Activated T-cell treated with anti-CD3 and anti-CD28 coated beads for 4 hours (primary cell): ENCODE measurements at places on chromosomes 12 and 14.

- no peak for DNase-seq
Observed at GRCh38 chr12:51505360-51506105, 80.9 kb downstream of the SLC4A8 start.

GRCh38 chr12:109736552-109737108 is 23.0 kb downstream of the FAM222A start:
- DNase-seq = no peak

GRCh38 chr12:128789356-128789929 is 34.3 kb downstream of the SLC15A4 start:
- no peak for DNase-seq

GRCh38 chr12:28941248-28941647 is 207.8 kb upstream of the FAR2 start:
- DNase-seq = no peak

GRCh38 chr14:34018564-34019244 is 67.8 kb upstream of the EGLN3 start:
- no peak for DNase-seq

- DNase-seq = no peak
Observed at GRCh38 chr14:29282169-29282568, 515.6 kb downstream of the FOXG1 start.

- DNase-seq = no peak
Observed at GRCh38 chr14:65168840-65169239, 66.5 kb upstream of the MAX start.

DNA sequence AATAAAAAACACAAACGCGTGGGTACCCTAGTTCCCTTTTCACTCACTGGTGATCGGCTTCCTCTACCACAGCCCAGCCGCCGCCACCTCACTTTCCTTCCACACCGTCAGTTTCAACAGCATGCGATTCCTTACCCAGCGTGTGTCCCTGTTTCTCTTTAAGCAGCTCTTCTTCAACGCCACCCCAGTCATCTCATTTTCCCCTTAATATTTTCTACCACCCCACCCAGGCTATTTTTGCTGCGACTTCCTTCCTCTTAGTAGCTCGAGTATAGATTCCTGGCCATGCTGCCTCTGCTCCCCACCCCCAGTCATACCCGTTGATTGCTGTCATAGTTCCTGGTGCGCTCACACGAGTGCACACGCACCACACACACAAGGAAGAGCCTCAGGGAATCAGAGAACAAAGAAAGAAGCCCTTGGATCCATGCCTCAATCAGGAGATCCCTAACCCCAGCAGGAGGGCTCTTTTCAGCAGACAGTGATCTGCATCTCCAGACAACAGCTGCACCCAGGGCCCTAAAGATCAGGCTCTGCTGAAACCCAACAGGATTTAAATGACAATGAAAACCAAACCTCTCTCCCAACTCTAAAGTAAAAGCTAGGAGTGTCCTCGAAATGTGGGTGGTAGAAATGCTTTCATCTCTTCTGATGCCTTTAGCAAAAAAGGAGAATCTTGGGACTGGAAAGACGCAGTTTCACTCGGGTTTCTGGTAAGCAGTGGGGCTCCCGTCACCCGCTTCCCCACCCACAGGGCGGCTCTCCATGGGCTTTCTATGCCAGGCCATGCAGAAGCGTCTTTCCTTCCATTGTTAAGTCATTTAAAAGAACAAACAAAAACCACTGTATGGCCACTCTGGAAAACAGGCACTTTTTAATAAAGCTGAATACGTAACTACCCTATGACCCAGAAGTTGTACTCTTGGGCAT is 23.8 kb downstream of the VPS37B start:
- peak; percentile 24 for DNase-seq

DNA sequence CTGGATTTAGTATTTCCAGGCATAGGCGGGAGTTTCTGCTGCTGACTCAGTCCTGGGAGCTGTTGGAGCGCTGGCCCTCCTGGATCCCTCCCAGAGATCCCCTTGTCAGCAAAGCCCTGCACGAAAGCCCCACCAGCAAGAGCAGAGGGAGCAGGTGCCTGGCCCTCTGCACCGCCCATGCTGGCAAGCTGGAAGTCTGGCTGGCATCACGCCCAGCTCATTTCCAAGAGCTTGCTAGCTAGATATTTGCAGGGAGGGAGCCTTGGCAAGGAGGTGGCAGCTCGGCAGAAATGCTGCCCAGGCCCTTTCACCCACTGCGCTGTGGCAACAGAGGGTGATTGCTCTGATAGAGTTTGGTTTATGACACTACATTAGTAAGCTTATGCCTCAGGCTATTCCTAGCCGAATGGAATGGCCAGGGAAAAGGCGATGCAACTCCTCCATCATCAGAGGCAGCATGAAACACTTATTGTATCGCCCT is 193.9 kb downstream of the EMP1 start:
- DNase-seq = no peak

DNA sequence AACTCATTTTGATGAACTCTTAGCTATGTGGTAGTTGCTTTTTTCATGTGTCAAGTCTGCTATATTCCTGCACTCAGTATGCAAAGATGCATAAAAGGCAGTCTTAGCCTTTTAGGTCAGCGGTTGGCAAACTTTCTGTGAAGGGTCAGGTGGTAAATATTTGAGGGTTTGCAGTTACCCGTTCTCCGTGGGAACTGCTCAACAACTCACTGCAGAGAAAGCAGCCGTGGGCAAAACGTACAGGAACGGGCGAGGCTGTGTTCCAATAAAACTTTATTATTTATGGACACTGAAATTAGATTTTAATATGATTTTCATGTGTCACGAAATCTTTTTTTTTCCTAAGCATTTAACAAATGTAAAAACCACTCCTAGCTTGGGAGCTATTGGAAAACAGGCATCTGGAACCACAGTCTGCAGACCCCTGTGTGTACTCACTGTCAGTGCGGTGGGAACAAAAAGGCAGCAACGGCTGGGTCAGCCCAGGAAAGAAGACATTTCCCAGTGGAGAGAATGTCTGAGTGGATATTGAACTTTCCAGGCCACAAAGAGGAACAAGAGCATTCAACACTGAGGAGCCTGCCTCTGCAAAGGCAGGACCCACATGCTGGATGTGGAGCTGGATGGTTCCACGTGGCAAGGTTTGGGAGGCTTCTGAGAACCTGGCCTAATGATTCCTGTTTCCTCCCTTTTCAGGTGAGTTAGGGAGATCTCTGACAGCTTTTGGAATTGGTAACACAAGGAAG is 3.5 kb upstream of the ACACB start:
- DNase-seq = no peak

GRCh38 chr12:59890896-59891579 is 295.2 kb downstream of the SLC16A7 start:
- no peak for DNase-seq

DNA sequence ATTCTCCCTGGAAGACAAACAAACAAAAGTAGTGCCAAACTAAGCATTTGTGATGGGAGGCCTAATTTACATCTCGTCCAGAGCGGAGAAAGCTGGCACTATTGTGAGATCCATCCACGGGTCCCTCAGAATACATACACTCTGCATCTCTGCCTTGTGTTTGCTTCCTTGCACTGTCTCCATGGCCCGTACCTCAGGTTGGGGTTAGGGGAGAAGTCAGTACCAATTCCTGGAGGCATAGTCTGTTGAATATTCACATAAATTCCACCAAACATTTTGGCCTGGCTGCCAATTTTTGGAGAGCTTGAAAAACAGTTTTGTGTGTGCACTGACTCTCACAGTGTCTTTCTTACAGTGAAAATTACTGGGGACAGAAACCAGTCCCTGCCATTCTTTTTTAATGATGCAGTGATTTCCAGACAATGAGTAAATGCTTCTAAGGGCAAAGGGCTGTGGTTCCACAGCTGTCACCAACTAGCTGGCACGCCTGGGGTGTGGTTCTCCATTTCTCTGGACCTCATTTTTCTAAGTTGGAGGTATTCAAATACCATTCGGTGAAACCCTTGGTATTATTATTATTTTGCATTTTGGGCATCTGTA is 119.7 kb upstream of the HIF1A start:
- DNase-seq = no peak

DNA sequence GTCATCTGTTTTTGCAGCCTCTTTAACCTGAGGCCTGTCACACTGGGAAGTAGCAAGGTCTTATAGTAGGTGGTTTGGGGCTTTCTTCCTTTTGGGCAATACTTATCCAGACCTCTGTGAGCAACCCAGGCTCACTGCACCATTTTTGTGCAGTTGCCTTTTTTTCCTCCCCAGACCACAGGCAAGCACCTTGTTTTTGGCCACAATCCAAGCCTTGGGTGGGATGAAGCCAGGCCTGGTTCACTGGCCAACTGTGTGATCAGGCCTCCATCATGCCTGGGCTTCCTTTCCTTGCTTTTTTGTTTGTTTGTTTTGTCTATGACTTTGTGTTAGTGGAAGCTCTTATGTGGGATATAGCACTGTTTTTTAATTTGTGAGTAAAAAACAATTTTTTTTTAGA is 71.7 kb downstream of the DNAH10 start:
- DNase-seq = no peak

DNA sequence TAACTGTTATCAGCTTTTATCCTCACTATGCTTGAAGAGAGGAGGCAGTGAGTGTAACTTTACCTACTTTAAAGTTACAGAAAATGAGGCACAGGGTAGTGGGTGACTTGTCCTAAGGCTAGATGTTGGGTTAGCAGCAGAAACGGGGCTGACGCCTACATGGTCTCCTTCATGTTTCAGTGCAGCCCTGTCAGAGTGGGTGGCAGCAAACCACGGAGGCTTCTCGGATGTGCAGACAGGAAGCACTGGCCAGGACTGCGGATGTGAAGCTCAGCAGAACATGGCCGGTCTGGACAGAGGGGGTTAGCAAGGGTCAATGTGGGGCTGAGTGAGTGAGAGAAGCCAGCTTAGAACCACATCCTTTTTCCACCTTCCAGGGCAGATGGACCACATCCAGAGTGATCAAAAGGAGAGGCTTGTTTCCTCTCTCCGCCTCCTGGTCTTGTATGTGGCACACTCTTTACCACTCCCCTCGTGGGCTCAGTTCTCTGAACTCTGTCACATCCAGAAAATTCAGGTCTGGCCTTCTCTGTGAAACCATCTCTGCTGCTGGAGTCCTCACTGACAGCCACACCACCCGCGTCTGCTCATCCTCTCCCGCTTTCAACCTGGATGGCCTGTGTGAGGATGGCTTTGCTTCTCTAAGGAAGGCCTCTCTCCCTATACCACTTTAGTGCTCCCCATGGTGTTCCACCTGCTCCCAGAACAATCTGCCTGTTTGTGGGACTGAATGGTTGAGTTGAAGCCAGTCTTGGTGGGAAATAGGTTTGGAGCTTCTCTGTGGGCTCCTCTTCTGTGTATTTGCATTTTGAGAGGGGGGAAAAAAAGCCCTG is 14.1 kb downstream of the SUSD6 start:
- DNase-seq = peak; percentile 58

GRCh38 chr14:28831126-28831525 is 64.5 kb downstream of the FOXG1 start:
- DNase-seq = no peak

DNA sequence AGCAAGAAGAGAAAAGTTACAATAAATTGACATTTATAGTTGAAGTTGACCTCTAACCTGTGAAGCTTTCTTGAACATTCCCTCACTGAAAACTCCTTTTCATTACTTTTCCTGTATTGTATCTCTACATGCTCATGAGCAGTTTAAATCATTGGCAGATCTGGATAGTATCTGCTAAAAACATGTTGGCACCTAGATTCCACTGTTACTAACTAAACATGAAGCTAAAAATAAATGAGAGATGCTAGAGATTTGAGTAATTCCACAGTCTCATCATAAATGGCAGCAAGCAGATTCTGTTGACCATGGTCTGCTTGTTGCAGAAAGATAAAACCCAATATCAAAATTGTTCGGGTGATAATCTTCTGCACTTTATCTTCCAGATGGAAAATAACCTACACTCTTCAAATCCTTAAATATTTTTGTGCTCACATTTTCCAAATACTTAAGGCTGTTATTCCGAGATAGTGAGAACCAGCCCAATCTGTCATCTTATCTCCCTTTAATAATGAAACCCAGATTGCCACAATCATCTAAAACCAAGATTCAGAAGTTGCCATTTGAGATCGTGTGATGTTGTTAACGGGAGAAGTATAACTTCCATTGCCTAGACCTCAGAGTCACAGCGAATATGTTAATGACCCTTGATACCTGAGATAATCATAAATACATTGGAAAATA is 171.0 kb upstream of the DAAM1 start:
- no peak for DNase-seq

- no peak for DNase-seq
Observed at GRCh38 chr12:50192908-50193307, 25.7 kb upstream of the CERS5 start.

GRCh38 chr12:108205864-108206263 is 76.8 kb downstream of the WSCD2 start:
- no peak for DNase-seq

DNA sequence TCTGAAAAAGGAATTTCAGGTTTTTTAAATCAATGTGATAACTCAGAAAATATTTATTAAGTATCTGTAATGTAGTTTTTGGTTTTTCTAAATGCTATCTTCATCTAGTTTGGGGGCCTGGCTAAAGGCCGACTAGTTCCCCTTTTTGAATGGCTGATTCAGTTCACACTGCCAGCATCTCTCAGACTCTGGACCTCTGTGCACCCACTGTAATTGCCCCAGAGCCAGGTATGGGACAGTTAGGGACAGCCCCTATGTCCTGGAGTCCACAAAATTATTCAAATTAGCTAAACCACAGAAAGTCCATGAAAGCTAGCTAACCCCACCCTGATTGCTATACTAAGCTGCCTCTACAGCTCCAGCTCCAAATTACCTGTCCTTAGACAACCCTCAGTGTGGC is 49.1 kb upstream of the RGS6 start:
- DNase-seq = no peak

GRCh38 chr14:94040796-94041195 is 14.7 kb downstream of the OTUB2 start:
- DNase-seq = no peak

GRCh38 chr14:49584058-49584457 is 2.1 kb downstream of the RPS29 start:
- no peak for DNase-seq

DNA sequence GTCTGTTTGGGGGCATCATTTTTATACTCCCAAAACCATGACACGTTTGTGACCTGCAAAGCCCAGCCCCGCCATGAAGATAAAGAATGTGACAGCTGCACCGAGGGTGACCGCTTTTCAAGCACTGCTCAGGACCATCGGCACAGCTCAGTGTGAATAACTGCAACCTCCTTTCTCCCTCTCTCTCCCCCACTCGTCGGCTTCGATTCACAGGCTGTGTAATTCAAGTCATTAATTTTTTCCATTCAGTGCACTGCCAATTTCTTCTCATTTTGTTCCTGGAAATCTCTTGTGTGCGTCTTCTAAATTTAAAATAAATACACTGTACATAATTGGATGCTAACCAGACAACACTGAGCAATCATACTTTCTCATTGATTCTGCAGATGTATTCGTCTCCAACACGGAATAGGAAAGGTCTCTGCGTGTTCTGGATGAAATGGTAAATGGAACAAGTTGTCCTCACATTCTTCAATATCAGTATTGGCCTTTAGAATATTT is 260.8 kb downstream of the TTC8 start:
- no peak for DNase-seq
